ENCODE measurements at places on chromosomes 11 and 22.

DNA sequence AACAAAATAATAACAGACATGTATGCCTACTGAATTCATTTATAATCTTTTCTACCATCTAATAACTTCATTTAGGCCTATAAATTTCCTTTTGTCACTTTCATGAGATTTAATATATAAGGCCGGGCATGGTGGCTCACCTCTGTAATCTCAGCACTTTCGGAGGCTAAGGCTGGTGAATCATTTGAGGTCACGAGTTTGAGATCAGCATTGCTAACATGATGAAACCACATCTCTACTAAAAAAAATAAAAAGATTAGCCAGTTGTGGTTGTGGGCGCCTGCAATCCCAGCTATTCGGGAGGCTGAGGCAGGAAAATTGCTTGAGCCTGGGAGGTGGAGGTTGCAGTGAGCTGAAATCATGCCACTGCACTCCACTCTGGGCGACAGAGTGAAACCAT, 14.2 kb upstream of the NTM start:
- no peak for DNase-seq

DNA sequence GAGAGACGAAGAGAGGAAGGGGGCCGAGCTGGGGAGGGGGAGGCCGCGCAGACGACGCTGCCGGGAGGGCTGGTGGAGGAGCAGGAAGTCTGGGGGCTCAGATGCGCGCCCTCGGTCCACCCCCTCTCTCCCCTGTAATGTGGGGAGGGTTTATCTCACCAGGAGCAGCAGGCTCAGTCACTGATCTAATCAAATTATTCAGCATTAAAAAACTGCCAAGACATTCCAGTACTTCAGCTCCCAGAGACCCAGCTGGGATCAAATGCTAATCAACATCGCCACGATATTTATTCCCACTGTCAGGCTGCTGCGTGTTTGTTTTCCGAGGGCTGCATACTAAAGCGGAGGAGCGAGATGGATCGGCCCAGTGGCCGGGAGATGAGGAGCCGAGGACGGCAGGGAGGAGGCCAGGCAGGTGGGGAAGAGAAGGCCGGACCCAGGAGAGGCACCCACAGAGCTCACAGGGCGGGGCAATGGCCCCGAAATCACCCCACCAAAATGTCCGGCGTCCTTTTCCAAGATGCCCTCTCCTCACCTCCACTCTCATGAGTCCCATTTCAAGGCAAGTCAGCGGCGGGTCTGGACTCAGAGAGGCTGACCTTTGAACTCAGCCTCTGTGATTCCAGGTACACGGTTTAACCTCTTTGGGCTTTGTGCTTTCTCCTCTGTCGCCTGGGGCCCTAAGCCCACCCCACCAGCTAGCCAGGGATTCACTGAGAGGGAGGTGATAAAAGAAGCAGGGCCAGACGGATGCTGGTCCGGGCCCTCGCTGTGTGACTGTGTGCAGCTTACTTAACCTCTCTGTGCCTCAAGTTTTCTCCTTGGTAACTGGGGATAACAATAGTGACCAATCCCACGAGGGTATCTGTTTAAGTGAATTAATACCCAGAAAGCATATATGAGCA, 502.1 kb downstream of the MN1 start:
- no peak for DNase-seq

- DNase-seq = no peak
Observed at GRCh38 chr11:124612045-124612444, 817 bp downstream of the PANX3 start.

GRCh38 chr22:37661160-37661924, 2.8 kb downstream of the PDXP start:
- peak; percentile 51 for DNase-seq

DNA sequence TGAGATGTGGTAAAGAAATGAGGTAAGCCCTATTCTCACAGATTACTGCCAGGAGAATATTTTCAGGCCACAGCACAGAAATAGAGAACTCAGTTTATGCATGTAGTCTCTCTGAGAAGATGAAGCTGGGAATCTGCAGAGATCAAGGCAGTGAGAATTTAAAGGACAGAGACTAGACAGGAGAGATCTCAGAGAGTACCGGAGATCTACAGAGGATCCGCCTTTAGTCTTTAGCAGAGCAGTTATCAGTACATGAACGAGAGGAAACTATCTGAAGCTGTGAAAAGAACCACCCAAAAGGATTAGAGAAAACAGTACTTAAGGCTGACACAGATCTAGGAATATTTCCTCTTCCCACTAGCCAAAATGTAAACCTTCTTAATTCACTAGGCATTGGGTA, 101.5 kb downstream of the DLG2 start:
- no peak for DNase-seq

Data from HuH-7.5 (cell line).